ENCODE measurements at places on chromosomes 1 and 21.

DNA sequence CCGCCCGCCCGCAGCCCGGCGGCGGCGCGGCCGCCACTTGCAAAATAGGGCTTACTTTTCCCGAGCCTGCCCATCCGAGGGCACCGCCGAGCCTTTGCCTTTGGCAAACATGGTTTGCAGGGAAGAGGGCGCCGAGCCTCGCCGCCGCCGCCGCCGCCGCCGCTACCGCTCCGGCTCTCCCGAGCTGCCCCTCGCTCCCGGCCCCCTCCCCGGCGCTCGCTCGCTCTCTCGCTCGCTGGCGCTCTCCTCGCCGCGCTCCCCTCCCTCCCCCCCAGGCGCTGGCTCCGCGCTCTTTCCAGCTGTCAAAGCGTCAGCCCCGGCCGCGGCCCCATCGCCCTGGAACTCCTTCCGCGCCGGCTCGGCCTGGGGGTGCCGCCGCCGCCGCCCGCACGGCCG, 298 bp downstream of the SSBP3 start:
- DNase-seq: no peak

GRCh38 chr21:20611008-20611407, 387.2 kb upstream of the NCAM2 start:
- no peak for DNase-seq

DNA sequence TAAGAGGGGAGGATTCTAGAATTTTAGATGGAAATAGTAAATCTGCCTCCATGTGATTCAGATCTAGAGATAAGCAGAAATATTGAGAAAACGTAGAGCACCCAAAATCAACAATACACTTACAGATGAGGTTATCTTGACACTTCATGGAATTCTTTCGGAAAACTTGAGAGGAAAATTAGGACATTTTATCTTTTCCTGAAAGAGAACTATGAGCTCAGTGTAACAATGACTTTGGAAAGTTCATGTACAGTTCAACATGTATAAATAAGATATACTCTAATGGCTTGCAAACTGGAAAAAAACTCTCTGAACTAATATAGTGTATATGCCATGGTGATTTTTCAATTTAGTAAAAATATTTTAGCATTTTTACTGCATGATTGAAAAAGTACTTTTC, 338.1 kb upstream of the NEGR1 start:
- DNase-seq: no peak

- DNase-seq: no peak
These were observed 341.5 kb downstream of the KCNH1 start for GRCh38 chr1:210792250-210793102.

GRCh38 chr1:7346600-7347570, 424.2 kb upstream of the VAMP3 start:
- no peak for DNase-seq

GRCh38 chr1:203174324-203174985, 1.2 kb downstream of the MYBPH start:
- DNase-seq: no peak

Data from CD4-positive, alpha-beta T cell treated with Interleukin-21 for 1 hour (primary cell).